ENCODE measurements at places on chromosomes 16 and 17. TPM values are rescaled to one million over a fixed set of nuclear protein-coding genes. Genes with fewer than 3 reads are reported as not detected.

DNA sequence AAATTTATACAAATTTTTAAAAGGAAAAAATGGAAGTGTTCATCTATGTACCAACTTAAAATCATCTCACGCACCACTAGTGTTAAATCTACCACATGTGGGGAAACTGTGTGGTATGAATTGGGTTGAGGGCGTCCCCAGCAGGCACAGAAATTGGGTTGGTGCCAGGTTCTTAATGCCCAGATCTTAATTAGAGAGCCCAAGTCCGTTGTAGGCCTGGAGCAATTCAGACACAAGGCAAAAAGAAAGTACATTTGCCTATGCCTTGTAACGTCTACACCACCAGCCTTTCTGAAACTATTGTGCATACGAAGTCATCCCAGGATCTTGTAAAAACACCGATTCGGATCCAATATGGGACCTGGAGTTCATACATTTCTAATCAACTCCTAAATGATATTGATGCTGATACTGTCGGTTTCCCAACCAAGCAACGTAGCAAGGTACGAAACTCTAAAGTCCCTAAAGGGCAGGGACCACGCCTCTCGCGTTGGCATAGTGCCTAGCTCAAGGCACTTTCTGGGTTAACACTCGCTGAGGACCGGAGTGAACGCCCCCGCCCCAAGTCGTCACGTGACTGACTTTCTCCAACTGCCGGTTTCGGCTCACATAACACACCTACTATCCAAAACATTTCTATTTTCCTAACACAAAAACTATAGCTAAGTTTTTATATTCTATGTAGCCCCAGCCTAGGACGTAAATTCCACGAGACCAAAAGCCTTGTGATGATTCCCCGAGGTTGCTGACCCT, 945 bp upstream of the UQCRC2 start:
- no peaks in the 10 kb centered on the region for H3K27me3 ChIP-seq
- peak; percentile 48 for DNase-seq
- H3K4me1 ChIP-seq = peaks cover 15% of the 10 kb centered on the region
- H3K27ac ChIP-seq = peak overlapping the region; percentile 100
- H3K4me3 ChIP-seq = peak overlapping the region; percentile 98
- H3K36me3 ChIP-seq = peaks cover 2% of the 10 kb centered on the region

GRCh38 chr17:28317966-28318758, 838 bp upstream of the TMEM97 start:
- no peaks in the 10 kb centered on the region for H3K36me3 ChIP-seq
- H3K4me3 ChIP-seq = peak overlapping the region; percentile 78
- H3K27me3 ChIP-seq = peaks cover 5% of the 10 kb centered on the region

GRCh38 chr17:54237911-54238515, 415.3 kb downstream of the KIF2B start:
- no peak for DNase-seq
- H3K36me3 ChIP-seq = no peaks in the 10 kb centered on the region
- H3K4me3 ChIP-seq = no peak overlapping the region
- H3K4me1 ChIP-seq = no peaks in the 10 kb centered on the region
- no peak overlapping the region for H3K27ac ChIP-seq

DNA sequence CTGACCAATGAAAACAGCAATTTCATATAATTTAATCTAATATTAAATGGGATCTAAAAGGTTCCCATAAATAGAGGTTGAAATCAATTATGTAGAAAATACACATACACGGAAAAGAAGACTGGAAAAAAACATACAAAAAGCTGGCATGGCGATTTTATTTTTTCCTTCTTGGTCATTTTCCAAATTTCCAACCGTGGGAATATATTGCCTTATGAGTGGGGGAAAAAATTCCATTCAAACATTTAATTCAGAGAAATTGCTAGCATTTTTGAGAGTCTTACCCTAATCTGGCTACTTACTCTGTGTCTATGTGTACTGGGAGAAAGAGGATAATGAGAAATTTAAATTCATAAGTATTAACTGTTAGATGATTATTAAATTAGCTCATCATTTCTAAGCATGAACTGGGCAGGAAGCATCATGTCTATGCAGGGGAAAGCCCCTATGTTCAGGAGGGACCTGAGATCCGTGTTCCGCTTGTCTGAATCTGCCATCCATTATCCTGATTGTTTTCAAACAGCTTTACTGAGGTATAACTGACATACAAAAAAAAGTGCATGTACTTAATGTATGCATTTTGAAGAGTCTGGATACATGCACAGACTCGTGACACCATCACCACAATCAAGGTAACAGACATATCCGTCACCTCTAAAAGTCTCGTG, 145.2 kb downstream of the XYLT1 start:
- H3K36me3 ChIP-seq = no peaks in the 10 kb centered on the region
- no peaks in the 10 kb centered on the region for H3K27me3 ChIP-seq
- H3K4me1 ChIP-seq = no peaks in the 10 kb centered on the region
- no peak for DNase-seq

Gene ARL5C
- total RNA-seq = not detected

Gene CCL7
- total RNA-seq = not detected
